ENCODE measurements at places on chromosomes 4 and X.

DNA sequence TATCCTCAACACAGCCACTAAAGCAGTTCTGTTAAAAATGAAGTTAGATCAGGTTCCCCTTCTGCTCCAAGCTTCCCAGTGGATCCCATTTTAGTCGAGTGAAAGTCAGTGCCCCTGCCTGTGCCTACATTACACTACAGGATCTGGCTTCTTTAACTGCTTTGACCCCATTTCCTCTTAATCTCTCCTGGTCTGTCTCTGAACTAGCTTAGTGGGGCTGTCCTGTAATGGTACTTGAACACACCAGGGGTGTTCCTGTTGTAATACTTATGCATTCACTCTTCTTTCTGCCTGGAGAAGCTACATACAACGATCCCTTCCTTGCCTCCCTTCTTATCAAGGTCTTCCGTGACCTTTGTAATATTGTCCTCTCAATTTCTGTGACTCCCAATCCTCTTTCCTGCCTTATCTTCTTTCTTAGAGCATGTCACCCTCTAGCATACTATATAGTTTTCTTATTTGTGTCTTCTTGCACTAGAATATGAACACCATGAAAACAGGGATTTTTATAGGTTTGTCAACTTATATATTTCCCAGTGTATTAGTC, 16.7 kb downstream of the ARSJ start:
- DNase-seq = no peak

DNA sequence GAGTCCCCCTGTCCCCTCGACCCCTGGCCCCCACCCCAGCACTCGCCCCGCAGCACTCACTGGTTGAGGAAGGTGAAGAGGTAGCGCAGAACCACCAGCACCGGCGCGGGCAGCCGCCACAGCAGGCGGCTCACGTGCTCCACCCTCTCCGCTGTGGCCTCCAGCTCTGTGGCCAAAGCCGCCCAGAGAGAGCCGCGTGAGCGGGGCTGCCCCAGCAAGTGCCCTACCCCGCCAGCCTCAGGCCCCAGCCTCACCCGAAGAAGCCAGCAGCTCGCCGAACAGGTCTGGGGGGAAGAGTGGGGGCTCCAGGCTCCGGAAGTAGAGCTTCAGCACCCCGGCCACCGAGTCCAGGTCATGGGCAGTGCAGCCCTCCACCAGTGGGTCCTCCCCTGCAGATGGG, 6.0 kb downstream of the AVPR2 start:
- DNase-seq = no peak

DNA sequence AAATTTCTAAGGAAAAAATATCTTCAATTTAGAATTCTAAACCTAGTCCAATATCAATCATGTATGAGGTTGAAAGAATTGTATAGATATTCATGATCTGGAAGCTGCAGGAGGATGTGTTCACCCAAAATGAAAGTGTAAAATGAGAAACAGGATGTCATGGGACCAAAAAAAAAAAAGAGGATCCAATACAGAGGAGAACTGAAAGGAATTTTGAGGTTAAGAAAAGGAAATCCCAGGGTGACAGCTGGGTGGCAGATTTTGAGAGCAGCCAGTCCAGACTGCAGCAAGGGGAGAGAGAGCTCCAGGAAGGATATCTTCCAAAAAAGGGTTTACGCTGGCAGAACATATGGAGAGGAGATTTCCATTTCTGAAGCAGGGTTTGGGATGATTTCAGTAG, 38.9 kb downstream of the TLR10 start:
- DNase-seq = no peak

- DNase-seq = no peak
These were observed 1293.4 kb downstream of the ARAP2 start for GRCh38 chr4:34950926-34951325.

DNA sequence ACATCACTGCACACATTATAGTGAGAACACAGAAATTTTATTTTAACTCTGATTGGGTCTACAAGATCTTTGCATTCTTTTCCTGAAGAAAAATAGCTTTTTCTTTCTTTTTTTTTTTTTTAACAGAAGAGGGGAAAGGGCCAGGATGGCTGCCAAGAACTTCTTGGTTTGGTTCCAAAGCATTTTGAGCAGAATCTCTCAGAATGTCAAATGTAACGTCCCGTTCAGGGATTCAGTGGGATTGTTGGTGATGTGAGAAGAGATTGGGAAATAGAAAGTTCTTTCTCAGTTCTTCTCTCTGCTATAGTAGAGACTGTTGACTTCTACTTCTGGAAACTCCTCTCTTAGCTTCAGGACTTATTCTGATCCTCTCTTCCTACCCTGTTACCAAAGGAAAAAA, 70.9 kb upstream of the CBR4 start:
- no peak for DNase-seq

GRCh38 chrX:21623778-21624501, 34.2 kb downstream of the KLHL34 start:
- no peak for DNase-seq

GRCh38 chr4:122826553-122827257, at the start of gene FGF2:
Gene FGF2, plus strand, starts transcription at chr4:122826831. Its CDS starts 344 bp downstream, at chr4:122827175.
- peak; percentile 19 for DNase-seq

GRCh38 chr4:3060946-3061345, 13.4 kb downstream of the HTT-AS start:
- DNase-seq = no peak

DNA sequence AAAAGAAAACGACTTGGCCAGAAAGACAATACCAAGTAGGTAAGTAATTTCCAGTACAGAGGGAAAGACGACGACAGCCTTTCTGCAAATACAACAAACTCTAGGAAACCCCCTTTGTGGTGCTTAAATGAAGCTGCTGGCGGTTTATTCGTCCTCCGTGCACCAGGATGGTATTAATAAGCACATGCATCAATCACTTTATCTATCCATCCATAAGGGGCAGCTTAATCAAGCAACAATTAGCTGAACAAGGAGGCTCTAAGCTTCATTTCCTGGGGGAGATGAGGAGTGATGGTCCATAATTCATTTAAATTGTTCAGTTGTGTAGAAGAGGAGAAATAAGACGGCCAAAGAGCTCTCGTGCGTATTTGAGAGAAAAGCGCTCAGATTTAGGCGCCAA, 26.2 kb downstream of the IRF2 start:
- no peak for DNase-seq

DNA sequence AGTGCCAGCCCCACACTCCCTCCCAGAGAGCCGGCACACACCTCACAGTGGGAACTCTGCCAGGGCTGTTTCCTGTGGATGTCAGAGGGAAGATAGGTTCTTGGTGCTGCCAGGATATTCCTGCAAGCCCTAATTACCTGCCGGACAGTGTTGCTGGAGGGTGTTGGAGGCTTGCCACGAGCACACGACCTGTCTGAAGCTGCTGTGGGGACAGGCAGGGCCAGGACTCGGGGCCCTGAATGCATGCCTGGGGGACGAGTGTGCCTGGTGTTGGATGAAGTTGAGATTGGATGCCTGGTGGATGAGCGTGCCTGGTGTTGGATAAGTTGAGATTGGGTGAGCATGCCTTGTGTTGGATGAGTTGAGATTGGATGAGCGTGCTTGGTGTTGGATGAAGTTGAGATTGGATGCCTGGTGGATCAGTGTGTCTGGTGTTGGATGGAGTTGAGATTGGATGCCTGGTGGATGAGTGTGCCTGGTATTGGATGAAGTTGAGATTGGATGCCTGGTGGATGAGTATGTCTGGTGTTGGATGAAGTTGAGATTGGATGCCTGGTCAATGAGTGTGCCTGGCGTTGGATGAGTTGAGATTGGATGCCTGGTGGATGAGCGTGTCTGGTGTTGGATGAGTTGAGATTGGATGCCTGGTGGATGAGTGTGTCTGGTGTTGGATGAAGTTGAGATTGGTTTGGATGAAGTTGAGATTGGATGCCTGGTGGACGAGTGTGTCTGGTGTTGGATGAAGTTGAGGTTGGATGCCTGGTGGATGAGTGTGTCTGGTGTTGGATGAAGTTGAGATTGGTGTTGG, 23.2 kb upstream of the UVSSA start:
- peak; percentile 95 for DNase-seq

- DNase-seq = peak; percentile 9
These were observed 17.9 kb upstream of the PGRMC1 start for GRCh38 chrX:119218198-119218597.

GRCh38 chr4:61771056-61771455, 570.9 kb downstream of the ADGRL3 start:
- DNase-seq = no peak

DNA sequence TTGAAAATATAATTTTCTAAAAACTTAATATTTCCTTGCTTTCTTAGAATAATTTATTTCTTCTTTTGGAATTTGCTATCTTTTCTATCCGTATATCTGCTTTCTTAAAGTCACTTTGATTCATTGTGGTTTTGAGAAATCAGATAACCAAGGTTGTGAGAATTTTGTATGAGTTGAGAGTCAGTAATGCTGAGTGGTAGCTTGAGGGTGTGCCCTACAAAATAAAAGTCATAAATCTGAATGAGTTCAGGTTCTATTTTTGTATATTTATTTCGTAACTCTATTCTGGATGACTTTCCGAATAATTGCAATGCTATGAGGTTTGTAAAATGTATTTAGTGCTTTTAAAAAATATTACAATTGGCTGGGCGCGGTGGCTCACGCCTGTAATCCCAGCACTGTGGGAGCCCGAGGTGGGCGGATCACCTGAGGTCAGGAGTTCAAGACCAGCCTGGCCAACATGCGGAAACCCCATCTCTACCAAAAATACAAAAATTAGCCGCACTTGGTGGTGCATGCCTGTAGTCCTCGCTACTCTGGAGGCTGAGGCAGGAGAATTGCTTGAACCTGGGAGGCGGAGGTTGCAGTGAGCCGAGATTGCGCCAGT, 8.9 kb downstream of the COPS4 start:
- peak; percentile 38 for DNase-seq

DNA sequence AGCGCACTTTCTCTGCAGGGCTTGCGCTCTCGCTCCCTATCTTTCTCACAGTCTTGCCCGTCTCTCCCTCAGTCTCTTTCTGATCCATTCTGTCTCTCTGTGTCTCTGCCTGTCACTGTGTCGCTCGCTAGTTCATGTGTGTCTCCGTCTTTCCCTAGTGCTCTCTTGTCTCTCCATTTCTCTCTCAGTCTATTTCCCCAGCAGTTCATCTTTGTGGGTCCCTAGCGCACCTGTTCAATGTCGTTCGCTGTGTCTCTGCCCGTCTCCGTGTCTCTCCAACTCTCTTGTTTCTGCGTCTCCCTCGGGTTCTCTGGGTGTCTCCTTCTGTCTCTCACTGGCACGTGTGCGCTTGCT, 1.5 kb downstream of the GPR101 start:
- DNase-seq = no peak

GRCh38 chrX:115023811-115024210, 6.4 kb upstream of the IL13RA2 start:
- no peak for DNase-seq

- no peak for DNase-seq
These were observed 138.7 kb downstream of the AFAP1 start for GRCh38 chr4:7801001-7801400.

DNA sequence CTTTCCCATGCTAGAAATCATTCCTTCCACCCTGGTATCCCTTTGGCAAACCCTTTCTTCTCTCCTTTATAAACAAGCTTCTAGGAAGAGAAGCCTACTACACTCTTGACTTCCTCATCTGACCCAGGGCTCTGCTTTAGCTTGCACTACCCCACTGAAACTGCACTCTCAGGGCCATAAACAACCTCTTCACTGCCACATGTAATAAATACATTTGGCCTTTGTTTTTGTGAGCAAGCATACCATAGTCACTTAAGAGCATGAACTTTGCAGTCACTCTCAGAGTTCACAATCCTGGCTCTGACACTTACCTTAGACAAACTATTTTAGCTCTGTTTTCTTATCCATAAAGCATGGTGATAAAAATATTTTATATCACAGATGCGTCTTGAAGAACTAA, 50.7 kb upstream of the USP38 start:
- DNase-seq = no peak

DNA sequence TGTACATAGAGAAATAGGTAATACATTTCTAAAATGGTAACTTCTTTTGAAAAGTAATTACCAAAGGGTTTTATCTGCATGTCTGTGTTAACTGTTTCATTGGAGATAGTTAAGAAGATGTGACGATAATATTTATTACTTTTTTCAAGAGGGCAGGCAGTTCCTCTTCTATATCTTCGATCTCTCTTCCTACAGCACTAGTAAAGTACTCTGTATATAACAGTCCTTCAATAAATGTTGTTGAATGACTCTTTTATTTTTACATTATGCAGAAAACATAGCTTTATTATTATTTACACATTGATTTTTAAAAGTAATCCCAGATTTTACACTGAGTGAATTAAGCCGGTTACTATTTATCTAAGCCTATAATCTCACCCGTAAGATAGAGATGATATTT, 51.8 kb downstream of the TMPRSS11E start:
- no peak for DNase-seq

DNA sequence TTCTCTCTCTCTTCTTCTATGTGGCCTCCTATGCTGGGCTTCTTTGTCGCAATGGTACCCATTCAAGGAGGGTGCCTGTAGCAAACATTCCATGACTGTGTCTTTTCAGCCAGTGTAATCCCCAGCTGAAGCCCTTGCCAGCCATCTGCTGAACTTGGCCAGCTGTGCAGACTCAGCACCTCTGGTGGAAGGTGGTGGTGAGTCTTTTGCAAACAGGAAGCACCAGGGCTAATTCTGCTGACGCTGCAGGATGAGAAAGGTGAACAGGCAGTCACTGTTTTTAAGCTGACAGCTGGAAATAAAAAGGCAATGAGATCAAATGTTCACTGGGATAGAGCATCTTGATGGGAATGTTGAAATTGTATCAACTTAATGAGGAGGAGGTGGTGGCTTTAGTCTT, 298.7 kb upstream of the CLNK start:
- DNase-seq = peak; percentile 63

- peak; percentile 52 for DNase-seq
These were observed 97.0 kb upstream of the PTPN13 start for GRCh38 chr4:86497131-86497530.

- no peak for DNase-seq
These were observed 58.7 kb downstream of the ANOS1 start for GRCh38 chrX:8673201-8673600.

GRCh38 chr4:104501290-104501689, 6.6 kb upstream of the CXXC4 start:
- DNase-seq = no peak

- no peak for DNase-seq
These were observed 202.1 kb downstream of the OR13H1 start for GRCh38 chrX:131745942-131746489.

- DNase-seq = peak; percentile 1
These were observed 833.1 kb downstream of the C4orf33 start for GRCh38 chr4:129929052-129929451.

GRCh38 chr4:55018521-55018920, 106.9 kb downstream of the KDR start:
- DNase-seq = peak; percentile 73

DNA sequence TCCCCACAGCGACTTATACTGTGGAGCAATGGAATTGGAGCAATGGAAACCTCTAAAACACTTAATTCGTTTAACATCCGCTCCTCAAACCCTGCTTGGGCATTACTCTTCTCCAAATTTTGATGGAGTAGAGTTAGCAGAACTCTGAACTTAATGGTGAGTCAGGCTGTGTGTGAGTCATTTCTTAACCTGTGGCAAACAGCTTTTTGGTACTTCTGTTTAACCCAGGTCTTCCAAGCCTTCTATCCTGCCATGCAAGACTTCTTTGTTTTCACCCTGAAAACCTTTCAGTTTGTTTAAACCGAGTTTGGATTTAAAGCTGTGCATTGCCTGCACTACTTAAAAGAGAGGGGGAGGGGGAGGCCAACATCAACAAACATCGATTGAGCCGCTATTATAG, 3.6 kb upstream of the AMOT start:
- peak; percentile 21 for DNase-seq

Data from epithelial cell of esophagus (primary cell).